ENCODE measurements at places on chromosomes 16 and 17. TPM values are rescaled to one million over a fixed set of nuclear protein-coding genes. Genes with fewer than 3 reads are reported as not detected.
A peak's percentile ranks its signal among the peaks of the same experiment; 100 is the strongest.

DNA sequence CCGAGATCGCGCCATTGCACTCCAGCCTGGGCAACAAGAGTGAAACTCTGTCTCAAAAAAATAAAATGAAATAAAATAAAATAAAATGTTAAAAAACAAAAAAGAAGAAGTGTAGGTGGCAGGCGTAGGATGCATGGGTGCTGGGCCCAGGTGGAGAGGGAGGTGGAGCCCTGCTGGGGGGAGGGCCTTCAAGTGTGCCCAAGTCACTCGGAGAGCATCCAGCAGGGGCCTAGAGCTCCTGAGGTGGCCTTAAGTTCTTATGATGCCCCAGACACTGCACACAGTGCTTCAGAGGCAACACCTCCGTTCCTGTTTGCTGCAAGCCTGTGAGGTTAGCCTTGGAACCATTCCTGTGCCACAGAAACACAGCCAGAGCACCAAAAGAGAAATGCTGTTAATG lies 23.2 kb downstream of the IL4R start:
- DNase-seq = no peak

DNA sequence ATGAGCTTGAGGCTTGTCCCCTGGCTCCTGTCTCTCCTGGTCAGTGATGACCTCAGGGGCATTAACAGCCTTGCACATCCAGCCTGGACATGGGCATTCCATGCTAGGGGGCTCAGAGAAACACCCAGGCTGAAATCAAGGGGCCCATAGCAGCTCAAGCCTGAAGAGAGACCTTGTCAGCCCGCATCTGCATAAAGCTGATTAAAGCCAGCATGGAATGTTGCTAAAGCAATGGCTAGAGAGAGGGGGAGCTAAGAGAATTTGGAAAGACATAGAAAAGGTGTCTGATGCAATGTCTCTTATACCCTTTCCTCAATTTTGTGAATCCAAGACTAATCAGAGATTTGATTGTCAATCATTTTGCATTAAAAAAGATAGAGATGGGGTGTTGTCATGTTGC lies 51.4 kb upstream of the WSCD1 start:
- DNase-seq = no peak

- no peak for DNase-seq
These were observed 472.1 kb downstream of the SOX9 start for GRCh38 chr17:72592967-72593325.

The BOLA2 gene
- total RNA-seq = 28.9 TPM

DNA sequence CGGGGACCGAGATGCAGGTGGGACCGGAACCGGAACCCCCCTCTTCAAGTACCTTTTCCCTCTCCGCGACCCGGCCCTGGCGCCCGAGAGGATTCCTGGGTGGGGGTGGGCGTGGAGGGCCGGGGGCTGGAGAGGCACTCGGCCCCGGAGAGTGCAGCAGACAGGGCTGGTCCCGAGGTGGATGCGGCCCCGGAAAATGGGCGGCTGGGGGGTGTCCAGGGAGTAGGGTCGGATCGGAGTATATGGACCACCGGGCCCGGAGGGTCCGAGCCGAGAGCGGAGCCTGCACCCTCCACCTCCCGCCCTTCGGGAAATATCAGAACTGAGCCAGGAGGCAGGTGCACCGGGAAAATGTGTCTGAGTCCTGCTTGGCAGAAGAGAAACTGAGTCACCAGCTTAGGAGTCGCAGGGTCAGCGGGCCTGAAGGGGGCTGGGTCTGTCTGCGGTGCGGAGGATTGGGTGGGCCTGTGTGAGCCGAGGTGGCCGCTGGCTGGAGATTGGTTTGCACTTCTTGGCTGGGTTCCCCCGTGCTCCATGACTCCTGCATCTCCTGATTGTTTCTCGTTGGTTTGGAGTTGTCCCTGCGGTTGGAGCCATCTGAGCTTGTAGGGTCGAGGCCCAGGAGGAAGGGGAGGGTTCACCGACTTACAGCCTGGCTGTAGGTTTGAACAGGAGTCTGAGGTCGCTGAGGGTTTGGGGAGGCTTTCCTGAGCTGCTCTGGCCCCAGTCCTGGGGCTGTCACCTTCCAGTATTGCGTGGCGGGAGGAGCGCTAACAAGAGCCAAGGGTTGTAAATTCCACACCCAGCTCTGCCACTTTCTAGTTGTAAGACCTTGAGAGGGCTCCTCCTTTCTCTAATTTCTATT lies 518 bp downstream of the SH2B1 start:
- peak; percentile 54 for DNase-seq

GRCh38 chr16:22641131-22641628 lies 130.5 kb downstream of the NPIPB5 start:
- DNase-seq = peak; percentile 63

DNA sequence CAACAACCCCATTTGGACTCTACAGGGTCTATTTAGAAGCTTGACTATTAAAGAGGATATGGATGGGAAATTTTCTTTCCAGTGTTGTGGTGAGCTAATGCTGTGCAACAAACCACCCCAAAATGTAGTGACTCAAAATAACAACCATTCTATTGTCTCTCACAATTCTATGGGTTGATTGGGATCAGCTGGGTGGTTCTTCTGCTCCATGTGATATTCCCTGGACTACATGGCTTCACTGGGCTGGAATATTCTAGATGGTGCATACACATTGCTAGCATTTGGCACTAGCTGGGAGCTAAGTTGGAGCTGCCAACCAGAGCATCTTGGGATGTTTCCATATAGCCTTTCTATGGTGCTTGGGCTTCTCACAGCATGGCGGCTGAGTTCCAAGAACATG lies 30.2 kb downstream of the SLC6A2 start:
- DNase-seq = no peak

The FLOT2 gene
- 195 TPM for total RNA-seq

The FOXN1 gene
- total RNA-seq = not detected

DNA sequence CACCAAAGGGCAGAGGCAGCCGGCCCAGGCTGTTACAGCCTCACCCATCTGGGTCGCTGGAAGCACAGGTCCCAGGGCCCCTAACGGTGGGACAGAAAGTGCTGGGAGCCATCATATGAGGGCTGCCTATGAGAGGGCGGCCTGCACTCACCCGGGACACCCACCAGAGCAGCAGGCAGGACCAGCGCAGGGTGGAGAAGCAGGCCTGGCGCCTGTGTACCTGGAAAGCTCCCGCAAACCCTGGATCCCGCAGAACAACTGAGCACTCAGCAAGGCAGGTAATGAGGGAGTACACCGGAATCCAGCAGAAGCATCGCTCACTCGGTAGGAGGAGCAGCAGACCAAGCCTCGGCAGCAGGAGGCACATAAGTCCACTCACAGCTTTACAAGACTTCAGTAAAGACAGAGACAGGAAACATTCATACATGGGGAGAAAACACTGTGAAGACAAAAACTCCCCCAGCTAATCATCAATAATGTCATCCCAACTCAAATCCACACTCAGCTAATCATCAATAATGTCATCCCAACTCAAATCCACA lies 31.5 kb upstream of the C16orf95 start:
- no peak for DNase-seq

The MRM1 gene
- total RNA-seq = 6.7 TPM

DNA sequence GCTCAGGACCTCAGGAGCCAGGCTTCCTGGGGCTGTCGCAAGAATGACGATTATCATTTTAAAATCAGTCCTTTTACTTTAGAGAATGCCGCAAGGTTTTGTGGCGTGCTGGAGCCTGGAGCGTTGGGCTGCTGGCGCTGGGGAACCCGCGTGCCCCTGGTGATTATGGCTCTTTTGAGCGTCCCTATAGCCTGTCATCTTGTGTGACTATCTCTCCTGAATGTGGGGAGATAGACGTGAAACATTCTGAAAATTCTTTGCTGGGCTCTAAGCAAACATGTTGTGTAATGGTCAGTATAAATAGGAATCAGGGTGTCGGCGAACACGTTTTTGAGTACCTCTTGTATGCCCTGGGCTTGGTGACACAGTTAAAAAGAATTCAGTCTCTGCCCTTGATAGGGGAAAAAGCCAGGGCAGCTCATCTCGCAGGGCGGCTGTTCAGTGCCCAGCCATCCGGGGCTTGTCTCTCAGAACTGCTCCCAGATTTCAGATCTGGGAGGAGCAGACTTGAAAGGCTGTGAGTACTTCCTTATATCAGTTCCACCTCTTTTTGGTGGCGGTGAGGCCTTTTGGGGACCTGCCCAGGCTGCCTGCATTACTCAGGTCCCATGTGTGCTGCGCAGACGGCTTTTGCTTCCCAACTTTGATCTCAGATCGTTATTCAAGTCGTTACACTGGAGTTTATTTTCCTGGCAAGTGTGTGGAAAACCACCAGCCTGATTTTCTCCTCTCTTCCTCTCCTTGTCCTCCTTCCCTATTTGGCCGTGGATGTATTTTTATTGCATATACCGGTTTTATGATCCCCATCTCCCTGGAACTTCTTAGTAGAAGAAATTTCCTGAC lies 973 bp downstream of the SLC7A6 start:
- DNase-seq = peak; percentile 58

DNA sequence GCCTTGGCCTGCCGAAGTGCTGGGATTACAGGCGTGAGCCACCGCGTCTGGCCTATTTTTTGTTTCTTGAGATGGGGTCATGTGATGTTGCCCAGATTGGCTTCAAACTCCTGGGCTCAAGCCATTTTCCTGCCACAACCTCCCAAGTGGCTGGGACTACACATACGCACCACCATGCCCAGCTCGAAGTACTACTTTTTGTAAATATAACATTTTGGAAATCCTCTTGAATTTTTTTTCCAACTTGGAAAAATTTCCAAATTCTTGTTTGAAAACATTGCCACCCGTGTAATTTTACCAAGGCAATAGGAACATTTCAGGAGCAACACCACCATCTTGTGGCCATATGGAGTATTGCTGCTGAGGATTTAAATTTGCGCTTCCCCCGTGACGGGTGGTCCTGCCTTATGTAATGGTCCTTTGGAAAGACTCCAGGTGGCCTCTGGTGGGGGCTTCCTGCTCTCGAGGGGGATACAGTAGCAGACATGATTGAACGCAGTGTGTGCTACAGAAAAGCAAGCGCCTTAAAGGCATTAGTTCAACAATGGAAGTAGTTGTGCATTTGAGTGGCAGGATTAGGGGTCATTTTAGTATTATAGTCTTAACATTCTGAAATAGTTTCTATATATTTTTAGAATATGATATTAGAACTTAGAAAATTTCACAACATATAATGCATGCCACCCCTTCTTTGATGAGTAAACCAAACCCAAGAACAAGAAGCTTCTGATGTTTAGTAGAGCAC lies 8.0 kb downstream of the FLYWCH1 start:
- DNase-seq = peak; percentile 82

DNA sequence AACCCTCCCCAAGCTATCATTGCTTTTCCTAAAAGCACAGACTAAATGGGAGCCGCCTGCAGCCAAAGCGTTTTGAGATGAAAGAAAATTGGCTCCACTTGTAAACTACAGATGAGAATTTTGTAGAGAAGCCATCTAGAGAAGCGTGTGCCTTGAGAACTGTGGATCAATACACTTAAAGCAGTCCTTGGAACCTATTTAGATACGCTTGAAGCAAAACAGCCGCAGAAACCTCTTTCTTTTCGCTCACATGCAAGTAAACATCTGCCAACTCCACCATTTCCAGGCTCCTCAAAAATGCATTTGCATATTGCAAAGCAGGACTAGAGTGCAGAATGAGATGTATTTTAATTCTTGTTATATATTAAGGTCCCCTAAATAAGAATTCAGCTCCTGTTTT lies 13.1 kb downstream of the KIAA0513 start:
- no peak for DNase-seq

GRCh38 chr16:82753821-82754220 lies 127.1 kb downstream of the CDH13 start:
- DNase-seq = no peak

The GRAPL gene
- total RNA-seq = 36.1 TPM

The KRT16 gene
- total RNA-seq = 0.28 TPM

DNA sequence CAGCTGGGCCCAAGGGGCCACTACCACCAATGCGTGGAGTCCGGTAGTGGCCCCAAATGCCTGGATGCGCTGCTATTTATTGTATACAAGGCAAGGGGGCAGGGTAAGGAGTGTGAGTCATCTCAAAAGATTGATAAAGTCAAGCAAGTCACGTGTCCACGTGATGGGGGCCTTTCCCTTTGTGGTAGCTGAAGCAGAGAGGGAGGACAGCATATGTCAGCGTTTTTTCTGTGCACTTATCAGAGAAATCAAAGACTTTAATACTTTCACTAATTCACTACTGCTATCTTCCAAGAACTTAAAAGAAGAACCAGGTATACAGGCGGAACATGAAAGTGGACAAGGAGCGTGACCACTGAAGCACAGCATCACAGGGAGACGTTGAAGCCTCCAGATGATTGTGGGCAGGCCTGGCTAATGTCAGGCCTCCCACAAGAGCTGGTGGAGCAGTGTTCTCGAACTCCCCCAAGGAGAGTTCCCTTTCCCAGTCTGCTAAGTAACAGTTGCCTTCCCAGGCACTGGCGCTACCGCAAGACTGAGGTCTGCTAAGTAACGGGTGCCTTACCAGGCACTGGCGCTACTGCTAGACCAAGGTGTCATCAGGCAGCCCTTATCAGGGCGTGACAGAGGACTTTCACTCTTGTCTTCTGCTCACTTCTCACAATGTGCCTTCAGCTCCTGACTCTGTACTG lies 10.8 kb upstream of the ASB16 start:
- peak; percentile 16 for DNase-seq

DNA sequence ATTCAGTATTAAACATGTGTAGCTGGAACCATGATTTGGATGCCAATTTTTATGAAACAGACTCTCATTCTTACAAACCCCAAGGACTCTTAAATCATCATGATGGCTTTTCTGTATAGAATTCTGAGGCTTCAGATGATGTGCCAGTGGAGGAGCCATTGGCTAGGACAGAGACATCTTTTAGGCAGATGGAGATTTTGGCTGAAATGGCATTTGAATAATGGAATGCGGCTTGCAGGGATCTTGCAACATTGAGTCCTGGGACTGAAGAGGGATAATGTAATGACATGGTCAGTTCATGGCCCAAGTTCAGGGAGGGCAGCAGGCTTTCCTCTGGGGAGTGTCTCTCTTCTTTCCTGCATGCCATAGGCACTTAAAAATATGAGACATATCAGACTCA lies 172.4 kb downstream of the ABCA8 start:
- DNase-seq = no peak

DNA sequence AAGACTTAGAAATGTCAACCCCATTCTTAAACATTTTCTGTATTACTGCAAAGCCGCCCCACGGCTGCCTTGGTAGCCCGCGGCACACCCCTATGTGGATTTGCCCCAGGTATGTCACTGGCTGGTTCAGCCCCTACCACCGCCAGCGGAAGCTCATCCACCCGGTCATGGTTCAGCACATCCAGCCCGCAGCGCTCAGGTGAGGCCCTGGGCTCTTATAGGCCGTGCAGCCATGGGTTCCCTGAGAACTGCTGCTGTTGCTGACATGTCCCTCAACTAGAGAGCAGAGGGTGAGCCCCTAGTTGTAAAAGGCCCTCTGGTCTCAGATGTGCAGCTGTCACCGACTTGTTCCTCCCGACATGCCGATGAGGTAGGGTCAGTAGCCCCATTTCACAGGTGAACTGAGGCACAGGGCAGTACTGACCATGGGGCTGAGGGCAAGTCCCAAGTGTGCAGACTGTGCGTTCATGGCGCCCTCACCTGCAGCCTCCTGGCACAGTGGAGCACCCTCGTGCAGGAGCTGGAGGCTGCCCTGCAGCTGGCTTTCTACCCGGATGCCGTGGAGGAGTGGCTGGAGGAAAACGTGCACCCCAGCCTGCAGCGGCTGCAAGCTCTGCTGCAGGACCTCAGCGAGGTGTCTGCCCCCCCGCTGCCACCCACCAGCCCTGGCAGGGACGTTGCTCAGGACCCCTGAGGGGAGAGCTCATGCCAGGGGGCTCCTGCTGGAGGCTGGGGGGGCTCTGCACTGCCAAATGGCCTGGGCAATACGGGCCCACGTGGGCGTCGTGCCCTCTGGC lies 8.7 kb downstream of the CYBC1 start:
- DNase-seq = no peak

GRCh38 chr17:15169676-15170075 lies 95.5 kb downstream of the PMP22 start:
- DNase-seq = no peak
